ENCODE measurements at places on chromosomes 7 and 10.

GRCh38 chr7:45161842-45162241, 4.3 kb downstream of the RAMP3 start:
- DNase-seq: no peak

GRCh38 chr7:142797391-142798377, 26.9 kb downstream of the PRSS2 start:
- no peak for DNase-seq

GRCh38 chr10:71804077-71804476, 30.8 kb upstream of the VSIR start:
- DNase-seq: no peak

DNA sequence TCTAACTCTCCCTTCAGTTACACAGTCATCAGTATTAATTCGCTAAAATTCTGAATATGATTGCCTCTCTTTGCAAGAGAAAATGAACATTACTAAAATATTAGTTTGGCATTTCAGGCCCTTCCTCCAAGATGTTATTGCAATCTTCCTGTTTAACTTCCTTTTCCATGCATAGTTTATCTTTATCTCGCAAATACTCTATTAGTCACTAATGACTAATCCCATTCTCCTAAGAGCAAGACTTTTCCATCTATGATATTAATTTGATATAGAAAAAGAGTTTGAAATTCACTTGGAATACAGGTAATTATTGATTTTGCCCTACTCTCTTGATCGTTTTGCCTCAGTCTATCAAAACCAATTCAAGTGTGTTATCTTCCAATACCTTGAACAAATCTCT, 41.8 kb upstream of the SEMA3A start:
- DNase-seq: no peak

DNA sequence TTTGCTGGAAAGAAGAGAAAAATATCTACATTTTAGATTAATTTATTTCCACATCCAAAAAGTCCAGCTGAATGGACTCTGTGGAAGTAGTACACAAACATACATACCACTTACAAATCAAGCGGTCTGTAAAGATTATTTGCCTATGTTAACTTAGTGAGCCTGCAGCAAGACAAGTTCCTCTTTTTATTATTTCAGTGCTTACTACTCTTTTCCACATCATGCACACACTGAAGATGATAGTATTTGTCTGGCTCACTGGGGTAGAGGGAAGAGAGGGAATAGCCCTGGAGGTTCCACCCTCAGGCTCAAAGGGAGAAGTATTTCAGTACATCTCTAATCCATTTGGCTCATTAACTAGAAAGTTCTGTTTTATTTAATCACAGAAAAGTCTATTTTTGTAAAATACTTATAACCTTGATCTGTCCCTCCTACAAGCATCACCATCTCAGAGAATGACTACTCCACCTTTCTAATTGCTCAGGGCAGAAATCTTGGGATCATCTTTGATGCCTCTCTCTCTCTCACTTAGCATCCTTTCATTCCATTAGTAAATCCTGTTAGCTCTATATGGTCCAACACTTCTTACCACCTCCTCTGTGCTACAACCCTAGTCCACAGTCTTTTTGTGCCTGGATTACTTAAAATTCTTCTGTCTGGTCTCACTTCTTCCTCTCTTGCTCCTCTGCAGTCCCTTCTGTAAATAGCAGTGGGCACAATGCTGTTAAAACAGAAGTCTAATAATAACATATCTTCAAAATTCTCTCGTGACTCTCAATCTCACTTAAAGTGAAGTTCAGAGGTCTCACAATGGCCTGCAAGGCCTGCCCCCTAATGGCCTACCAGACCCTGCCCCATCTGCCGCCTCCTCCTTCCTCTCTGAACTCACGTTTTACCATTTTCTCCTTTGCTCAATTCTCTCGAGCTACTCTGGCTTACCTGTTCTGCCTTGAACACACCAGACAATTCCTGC, 64.3 kb upstream of the CCDC6 start:
- DNase-seq: no peak

- DNase-seq: no peak
These were observed 86.6 kb downstream of the CFAP58 start for GRCh38 chr10:104440221-104440620.

- DNase-seq: no peak
These were observed 137.5 kb upstream of the MKLN1 start for GRCh38 chr7:131190146-131190545.

DNA sequence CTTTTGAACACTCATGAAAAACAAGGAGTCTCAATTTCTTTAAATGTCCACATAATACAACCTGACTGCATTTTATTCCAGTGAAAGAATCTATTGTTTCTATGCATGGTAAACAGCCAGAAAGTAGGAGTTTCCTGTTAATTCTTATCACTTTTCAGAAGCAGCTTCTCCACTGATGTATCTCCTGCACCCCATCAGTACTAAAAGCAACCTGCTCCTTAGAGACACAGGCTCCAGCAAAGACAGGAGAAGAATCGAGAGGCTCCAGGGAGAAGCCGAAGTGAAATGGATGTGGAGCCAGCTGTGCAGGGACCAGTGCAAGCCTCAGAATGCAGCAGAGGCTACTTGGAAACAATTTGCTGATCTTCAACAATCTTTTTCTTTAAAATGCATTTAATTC, 16.4 kb upstream of the C10orf120 start:
- no peak for DNase-seq

DNA sequence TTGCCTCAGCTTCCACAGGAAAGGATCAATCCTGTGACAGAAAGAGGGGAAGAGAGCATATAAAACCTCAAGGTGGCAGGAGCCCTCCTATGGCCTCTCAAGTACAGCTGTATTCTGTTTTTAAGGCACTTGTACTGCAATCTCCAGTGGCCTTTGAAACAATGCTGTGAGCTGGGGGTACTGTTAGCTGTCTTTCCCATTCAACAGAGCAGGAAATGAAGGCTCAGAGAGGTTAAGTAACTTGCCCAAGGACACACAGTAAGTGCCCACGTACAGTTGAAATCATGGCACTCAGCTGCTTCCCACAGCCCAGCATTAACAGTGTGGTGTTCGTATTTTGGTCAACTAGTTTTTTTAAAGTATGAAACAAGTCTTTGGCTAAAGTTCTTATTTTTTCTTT, 34.0 kb downstream of the DUSP5 start:
- no peak for DNase-seq

- DNase-seq: peak; percentile 24
These were observed at the start of gene PWWP2B for GRCh38 chr10:132397036-132397541. Gene PWWP2B, plus strand, starts transcription at chr10:132397200. Its CDS starts 27 bp downstream, at chr10:132397227.

DNA sequence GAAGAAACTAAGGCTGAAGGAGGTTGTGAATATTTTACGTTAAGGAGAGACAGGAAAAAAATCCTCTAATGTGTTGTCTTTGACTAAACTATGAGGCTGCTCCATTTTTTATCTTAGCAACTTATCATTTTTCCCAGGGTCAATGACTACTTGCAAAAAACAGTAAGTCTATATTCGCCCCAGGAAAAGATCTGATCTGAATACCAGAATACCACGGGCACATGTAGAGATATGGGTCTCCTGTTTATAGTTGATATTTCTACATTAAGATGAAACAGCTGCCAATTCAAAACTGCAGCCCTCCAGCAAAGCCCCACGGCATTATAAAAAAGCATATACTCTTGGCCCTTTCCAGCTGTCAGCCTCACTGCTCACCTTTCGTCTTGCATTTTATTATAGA, 358.4 kb downstream of the SH2D4B start:
- no peak for DNase-seq

- DNase-seq: no peak
These were observed 27.8 kb downstream of the NKX2-3 start for GRCh38 chr10:99560277-99561126.

GRCh38 chr7:50959991-50960390, 177.3 kb upstream of the GRB10 start:
- DNase-seq: no peak

DNA sequence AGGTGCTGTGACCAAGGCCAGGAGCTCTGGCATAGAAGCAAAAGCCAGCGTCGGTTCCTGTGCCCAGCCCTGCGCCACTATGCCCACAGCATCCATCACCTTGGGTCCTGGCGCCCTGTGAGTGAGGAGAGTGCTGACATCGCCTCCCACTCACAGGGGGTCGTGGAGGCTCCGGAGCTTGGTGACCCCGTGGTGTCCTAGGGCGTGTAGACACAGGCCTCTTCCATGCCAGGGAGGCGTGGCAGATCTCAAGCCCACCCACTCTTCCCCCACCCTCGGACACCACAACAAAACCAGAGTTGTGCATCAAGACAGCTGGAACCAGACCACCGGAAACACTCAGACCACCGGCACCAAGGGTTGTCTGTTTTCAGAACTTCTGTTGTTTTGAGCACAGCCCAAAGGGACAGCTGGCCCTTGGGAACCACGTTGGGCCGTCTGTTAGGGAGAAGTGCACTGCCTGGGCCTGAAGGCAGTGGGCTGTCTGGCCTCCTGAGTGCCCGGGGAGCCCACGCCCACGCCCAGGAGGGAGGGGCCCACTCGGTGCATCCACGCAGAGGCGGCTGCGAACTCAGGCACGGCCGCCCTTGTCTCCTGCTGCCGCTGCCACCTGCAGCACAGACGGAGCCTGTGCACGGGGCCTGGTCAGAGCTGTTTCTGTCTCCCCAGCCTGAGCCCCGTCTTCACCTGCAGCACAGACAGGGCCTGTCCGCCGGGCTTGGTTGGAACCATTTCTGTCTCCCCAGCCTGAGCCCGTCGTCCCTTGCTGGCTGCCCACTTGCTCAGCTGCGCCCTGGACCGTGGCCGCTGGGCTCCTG, 106.3 kb downstream of the INPP5A start:
- DNase-seq: no peak

- DNase-seq: no peak
These were observed 163.0 kb downstream of the KMT2E start for GRCh38 chr7:105177026-105177425.

DNA sequence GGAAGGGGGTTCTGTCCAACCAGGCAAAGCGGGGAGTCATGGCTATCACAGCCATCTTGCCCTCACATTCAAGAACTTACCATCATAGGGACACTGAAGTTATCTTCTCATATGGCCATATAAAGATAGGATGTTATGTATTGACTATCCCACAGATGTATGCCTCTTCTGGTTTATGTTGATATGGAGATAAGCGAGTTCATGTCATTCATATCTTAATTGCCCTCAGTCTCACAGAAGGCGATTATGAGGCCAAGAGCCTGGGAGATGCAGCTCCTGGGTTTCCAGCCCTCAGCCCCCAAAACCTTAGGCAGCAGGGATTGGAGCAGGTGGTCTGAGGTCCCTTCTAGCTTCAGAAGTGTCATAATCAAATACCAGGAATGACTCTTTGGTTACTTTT, 8.5 kb upstream of the ANKRD61 start:
- DNase-seq: no peak

GRCh38 chr7:137816696-137817320, 30.0 kb downstream of the DGKI start:
- no peak for DNase-seq

DNA sequence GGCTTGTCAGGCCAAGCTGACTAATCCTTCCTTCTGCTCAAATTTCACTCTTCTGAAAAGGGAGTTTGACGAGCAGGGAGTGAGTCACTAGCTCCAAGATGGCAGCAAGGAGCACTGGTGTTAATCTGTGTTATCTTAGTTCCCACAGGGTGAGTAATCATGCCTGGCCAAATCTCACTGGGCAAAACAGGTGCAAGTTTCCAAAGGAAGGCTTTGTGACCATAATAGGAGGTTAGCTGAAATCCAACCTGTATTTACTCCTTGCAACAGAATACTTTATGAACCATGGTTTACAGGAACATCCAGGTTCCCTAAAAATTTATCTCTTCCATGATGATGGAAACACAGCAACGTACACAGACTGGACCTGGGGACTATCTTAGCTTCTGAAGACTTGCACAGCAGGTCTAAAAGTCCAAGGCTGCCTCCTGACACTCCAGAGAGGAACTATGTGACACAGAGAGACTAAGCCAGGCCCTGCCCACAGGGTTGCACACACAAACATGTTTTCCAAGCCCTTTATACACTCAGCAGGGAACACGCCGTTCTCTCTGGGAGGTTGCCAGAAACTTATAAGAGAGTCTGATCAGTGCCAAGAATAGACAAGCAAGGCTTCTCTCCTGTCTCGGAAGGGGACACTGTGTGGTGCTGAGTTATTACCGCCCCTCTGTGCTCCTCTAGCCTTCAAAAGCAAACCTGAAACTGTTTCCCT, 46.3 kb downstream of the PDK4 start:
- DNase-seq: no peak

- DNase-seq: no peak
These were observed 8.0 kb upstream of the SERPINE1 start for GRCh38 chr7:101118856-101119255.

DNA sequence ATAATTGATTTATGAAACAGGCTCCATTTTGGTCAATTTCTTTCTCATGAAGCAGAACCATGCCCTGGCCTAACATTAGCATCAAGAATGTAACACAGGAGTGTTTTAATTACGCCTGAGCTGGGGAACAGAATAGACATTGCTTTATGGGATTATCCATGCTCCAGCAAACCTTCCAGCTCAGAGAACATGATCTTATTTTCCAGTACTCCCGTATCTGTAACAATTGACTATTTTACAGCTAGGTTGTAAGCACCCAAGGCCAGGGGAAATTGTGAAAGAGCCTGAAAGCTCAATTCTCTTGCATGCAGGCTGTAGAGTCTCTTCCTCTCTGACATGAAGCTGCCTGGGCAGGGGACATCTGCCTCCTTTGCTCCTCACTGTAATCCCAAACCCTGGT, 30.8 kb upstream of the CRYGN start:
- DNase-seq: no peak

DNA sequence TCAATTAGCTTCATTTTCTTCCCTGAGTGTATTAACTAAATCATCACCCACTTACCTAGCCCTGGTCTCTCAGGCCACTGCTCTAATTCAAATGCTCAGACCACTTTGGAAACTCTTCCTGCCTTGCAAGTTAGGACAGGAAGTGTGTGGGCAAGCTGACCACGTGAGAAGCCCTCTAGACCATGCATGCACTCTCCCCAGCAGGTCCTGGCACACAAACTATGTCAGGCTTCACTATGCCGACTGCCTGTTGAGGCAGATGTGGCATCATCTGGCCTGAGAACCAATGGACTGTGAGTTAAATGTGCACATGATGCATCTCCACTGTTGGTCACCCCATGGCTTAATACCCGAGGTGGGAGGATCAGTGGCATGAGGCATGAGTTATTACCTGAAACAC, 439.6 kb downstream of the GRID1 start:
- no peak for DNase-seq

- no peak for DNase-seq
These were observed 121.8 kb downstream of the NOC3L start for GRCh38 chr10:94240901-94241300.

DNA sequence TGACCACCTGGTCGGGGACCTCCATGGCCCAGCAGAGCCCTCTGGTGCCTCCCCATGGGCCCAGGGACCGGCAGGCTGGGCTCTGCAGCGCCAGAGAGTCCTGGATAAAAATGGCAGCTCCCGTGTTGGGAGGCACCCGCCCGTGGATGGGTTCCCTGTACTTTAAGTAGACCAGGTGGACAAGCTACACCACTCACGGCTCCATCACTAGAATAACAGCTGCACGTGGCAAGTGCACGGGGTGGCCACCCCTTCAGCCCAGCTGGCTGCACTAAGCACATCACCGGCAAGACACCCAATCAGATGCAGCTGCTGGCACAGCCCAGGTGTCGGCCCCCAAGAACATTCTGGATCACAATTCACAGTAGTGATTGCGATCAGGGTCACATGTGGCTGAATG, 69.8 kb downstream of the DIP2C start:
- DNase-seq: no peak

GRCh38 chr10:21712975-21713374, 178.9 kb downstream of the MLLT10 start:
- DNase-seq: no peak

- no peak for DNase-seq
These were observed 260.3 kb upstream of the FERD3L start for GRCh38 chr7:19405541-19405940.
